Effector CD4-positive, alpha-beta T cell (primary cell): ENCODE measurements at places on chromosomes 1 and 21.

DNA sequence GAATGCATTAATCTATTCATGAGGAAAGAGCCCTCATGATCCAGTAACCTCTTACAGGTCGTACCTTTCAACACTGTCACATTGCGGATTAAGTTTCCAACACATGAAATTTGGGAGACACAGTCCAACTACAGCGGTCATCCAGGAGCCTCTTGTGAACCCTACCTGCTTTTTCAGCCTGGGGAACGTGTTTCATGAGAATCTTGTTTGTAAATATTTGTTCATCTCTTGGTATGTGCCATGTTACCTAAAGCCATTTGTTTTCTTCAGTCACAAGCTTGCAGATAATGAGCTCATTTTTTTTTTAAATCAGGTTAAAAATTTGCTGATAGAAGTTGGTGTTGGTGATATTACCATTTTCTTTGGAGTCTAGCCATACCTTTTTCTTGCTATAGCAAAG is 37.2 kb upstream of the PDC start:
- no peak for DNase-seq

- DNase-seq, result no peak
Observed at GRCh38 chr1:119367432-119368124, 1.0 kb upstream of the HAO2 start.

DNA sequence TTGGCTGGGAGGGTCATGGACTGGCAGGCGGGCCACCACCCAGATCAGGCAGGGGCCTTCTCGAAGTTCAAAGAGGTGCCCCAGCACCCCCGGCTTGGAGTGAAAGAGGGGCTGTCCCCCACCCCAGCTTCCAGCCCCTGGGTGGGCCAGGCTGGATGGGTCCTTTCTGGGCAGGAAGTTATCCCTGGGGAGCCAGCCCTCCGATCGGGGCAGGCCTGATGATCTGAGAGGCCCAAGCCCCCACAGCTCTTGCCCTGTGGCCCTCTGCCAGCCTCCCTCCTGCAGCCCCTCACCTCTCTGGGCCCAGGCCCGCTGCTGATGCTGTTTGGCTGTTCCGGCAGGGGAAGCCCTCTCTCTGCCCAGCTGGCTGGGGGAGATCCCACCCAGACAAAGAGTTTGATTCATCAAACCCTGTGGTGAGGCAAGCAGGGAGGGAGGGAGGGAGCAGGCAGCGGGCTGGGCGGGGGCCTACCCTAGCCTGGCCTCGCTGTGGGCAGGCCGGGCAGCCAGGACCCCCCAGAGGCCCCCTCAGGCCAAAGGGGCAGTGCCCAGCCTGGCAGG is 2.5 kb downstream of the ARHGEF19 start:
- DNase-seq, result no peak

GRCh38 chr21:41196993-41197392 is 29.0 kb downstream of the BACE2 start:
- no peak for DNase-seq

- no peak for DNase-seq
Observed at GRCh38 chr1:165773324-165773965, 4.8 kb upstream of the TMCO1 start.

DNA sequence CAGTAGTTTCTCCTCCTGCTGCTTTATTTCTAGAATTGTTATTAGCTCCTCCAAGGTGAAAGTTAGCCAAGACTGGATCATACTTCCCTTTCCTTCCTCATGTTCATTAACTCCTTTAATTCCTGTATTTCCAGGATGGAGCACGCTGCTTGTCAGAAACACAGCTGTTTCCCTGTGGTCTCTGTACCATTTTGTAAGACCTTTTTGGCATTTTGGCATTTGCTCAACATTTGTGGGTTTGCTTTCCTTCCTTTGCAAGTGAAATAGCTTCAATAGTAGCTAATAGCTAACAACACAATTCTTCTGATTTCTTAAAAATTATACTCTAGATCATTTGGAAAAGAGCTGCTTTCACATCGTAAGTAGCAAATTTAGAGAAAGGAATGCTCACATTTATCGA is 44.3 kb upstream of the HPDL start:
- no peak for DNase-seq

DNA sequence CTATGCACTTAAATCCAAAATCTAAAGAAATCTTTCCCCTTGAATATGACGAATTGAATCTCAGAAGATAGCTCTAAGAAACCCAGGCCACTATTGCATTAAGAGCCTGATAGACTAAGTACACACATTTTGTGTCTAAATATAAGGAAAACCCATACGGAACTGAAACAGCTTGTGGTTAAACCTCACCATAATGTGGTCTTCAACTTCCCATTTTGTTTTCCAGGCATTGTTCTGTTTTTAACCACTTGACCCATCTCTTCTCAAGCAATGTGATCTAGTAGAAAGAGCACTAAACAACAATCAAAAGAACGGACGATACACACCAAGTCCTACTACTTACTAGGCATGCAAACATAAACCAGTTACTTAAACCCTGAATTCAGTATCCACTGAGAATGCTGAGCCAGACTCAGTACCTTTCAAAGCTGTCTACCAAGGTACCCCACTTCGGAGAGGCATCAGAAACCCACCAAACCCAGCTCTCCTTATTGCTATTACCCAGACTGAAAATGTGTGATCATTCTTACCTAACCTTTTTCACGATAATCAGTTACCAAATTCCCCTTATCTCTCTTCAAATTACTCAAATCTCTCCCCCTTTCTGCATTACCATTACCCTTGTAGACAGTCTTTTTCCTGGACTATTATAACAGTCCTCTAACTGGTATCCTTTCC is 12.8 kb downstream of the OTUD7B start:
- DNase-seq, result no peak

- no peak for DNase-seq
Observed at GRCh38 chr1:168834225-168834872, 105.3 kb upstream of the DPT start.

GRCh38 chr1:7070389-7071029 is 285.3 kb downstream of the CAMTA1 start:
- DNase-seq, result peak; percentile 30

DNA sequence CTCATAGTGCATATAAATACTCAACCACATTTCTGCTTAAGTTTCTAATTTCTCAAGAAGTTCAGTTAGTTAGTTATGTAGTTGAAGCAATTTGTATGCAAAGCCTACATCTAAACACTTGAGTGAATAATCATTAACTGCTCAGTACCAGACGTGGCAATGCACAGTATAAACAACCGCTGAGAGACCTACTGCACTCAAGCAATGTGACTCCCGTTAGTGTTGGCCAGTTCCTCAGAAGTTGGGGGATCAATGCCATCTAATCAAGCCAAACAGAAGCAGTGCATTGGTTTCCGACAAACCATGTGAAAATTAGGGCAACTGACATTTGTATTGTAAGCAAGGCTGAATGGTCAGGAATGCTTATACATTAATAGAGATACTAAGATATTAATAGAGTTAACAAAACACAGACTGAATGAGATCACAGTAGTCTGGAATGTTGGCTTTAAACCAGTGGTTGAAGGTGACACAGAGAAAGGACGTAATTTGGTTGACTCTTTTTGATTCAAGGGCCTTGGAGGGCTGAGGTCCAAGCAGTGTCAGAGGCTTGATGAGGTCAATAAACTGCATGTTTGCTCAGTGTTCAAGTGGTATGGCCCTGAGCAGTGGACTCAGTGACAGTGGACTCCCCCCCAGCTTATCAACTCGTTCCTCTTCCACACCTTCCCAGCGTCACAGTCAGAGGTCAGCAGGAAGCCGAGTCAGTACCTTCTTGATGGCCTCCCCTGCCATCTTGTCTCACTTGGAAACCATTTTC is 255.5 kb downstream of the CTH start:
- DNase-seq, result no peak

- DNase-seq, result no peak
Observed at GRCh38 chr1:11413986-11414391, 65.0 kb upstream of the DISP3 start.

- DNase-seq, result no peak
Observed at GRCh38 chr21:34779860-34780259, 111.1 kb downstream of the CLIC6 start.

GRCh38 chr1:230148768-230149469 is 81.9 kb downstream of the GALNT2 start:
- no peak for DNase-seq

DNA sequence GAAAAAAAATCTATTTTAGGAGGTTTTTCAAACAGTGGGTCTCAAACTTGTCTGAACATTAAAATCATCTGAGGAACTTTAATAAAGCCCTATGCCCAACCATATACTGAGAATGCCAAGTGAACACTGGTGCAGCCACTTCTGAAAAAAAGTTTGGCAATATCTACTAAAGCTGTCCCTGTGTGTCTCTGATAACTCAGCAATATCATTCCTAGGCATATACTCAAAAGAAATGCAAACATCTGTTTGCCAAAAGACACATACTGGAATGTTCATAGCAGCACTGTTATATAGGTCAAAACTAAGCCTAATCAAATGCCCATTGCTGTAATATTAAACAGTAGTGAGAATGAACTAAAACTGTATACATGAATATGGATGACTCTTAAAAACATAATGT is 74.2 kb upstream of the RGS4 start:
- no peak for DNase-seq

DNA sequence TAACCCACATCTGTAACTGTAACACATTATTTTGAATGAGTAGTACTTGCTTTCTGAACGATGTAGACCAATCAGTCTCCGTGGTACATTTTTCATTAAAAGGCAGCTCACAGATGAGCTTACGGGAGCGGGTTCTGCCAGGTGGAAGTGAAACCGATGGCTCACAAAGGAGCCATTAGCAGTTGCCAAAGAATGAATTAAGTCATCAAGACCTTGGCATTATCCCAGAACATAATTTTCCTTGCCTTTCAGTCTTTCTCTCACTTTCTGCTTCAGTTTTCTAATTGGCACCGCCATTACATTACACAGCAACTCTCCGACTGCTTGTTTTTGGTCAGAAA is 33.5 kb upstream of the UTS2 start:
- DNase-seq, result no peak

DNA sequence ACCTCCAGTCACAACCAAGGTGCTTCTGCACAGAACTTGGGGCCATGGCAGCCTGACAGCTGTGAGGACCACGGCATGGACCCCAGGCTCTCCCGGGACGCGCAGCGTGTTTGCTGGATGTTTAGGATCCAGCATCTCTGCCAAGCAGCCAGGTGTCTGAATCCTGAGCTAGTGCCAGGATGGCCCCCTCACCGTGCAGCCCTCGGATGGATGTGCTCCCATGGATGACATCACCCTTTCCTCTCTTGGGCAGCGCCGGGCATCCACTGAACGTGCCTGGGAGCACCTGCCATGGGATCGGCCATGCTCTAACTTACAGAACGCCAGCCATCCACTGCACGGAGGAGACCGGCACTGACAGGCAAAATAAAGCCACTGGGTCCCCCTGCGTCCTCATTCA is 53.9 kb downstream of the PRDM15 start:
- no peak for DNase-seq

GRCh38 chr1:117312453-117313138 is 54.7 kb upstream of the MAN1A2 start:
- no peak for DNase-seq
